NCI-H460 (cell line): ENCODE measurements at places on chromosomes 7 and 10. TPM values are rescaled to one million over a fixed set of nuclear protein-coding genes. Genes with fewer than 3 reads are reported as not detected.

The OR2A7 gene
- not detected in 2 replicates for total RNA-seq

The MCM10 gene
- 9.8 and 10.1 TPM in 2 replicates for total RNA-seq

The FKBP14 gene
- total RNA-seq: 36.3 and 40.8 TPM in 2 replicates

The ITPRID1 gene
- total RNA-seq: not detected in 2 replicates

The TAS2R5 gene
- 0.50 and 0.66 TPM in 2 replicates for total RNA-seq

The CSTF2T gene
- 22.9 and 24.4 TPM in 2 replicates for total RNA-seq
